HEK293T (cell line): ENCODE measurements at places on chromosomes 11 and 22.

- DNase-seq, result no peak
Observed at GRCh38 chr11:68263444-68264035, 8.2 kb downstream of the C11orf24 start.

- peak; percentile 79 for DNase-seq
Observed at GRCh38 chr11:73218106-73218829, at the start of gene P2RY2. Gene P2RY2, plus strand, starts transcription at chr11:73218281. Its CDS starts 15,879 bp downstream, at chr11:73234160.

- DNase-seq, result no peak
Observed at GRCh38 chr22:35995772-35996171, 32.9 kb downstream of the RBFOX2 start.

DNA sequence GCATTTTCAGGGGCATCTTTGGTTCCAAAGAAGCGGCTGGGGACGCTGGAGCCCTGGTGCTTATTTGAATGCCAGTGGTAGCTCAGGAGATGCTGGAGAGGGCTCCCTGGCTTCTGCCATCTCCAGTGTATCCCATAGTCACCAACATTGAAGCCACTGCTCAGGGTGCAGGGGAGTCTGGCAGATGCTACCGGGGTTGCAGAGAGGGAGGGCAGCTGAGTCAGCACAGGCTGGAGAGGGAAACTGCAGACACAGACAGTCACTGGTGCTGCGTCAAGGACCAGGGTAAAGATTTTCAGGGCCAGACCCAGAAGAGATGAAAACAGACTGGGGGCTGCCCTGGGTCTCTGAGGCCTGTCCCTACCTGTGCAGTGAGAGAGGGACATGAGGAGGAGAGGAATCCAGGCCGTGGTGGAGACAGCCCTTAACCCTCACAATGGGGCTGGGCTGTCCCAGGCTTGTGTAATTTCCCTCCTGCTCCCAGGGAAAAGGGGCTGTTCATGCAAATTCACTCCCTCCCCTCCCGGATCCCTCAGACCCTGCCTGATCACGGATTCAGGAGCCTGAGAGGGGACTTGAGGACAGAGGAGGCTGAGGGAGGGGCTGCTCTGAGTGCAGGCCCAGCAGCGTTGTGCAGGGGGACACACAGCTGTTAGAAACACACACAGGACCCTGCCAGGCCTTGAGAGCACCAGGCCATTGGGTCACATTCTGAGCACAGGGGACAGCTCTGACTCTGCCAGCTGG lies 126.9 kb upstream of the GRK3 start:
- DNase-seq, result no peak

- no peak for DNase-seq
Observed at GRCh38 chr11:125250318-125251213, 86.0 kb downstream of the PKNOX2 start.

DNA sequence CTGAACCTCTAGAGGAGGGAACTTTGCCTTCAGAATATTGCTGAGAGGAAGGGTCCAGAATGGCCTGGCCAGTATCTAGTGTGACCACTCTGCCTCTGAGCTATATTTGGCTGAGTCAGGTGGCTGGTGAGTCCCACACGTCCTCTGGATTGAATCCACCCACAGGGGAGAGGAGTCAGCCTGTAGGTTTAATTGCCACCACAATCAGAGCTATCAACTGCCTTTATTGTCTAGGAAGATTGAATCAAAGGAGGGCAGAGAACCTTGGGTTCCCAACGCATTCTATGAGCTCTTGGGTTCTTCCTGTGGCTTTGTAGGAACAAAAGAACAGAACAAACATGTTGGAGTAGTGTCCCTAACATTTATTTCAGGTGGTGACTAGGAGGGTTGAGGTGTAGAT lies 67.7 kb downstream of the ST3GAL4 start:
- DNase-seq, result no peak

GRCh38 chr11:128965485-128965884 lies 22.8 kb upstream of the TP53AIP1 start:
- no peak for DNase-seq

DNA sequence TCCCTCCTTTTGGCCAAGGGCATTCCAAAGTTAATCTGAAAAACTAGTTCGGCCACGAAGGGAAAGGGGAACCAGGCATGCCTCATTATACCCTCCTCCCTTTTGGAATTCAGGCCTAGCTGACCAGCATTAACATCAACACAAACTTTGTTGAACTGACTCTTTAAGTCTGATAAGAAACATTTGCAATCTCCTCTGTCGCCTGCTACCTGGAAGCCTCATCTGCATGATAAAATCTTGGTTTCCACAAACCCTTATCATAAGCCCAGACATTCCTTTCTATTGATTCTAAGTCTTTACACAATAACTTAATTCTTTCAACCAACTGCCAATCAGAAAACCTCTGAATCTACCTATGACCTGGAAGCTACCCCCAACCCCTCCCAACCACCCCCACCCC lies 11.4 kb downstream of the POGLUT3 start:
- no peak for DNase-seq

DNA sequence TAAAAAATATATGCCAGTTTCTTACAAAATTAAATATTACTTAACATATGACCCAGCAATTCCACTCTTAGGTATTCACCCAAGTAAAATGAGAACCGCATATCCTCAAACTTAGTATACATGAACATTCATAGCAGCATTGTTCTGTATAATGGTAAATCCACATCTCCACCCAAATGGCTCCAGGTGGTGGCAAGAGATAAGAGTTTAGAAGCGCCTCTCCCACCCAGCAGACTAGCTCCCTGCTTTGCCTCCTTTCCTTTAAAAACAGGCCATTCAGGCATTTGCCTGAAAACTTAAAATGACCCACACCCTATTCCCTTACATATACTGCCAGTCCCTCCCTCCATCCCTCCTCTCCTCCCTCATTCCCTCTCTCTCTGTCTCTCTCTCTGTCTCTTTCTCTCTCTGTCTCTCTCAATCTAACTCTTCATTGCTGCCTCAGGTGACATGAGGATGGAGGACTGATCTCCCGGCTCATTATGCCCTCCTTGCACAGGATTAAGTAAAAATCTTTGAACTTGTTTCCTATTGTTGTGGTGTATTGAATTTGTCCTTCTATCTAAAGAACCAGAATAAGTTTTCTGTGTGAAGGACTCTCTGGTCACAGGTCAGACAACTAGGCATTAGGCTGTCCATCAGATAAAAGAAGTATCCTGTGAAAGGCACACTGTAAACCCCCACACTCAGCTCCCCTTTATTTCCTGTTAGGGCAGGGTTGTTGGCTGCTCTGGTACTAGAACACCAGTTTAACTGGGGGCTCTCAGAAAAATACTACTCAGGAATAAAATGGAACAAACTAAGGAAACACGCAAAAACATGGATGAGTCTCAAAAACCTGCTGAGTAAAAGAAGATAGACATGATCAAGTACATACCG lies 48.3 kb downstream of the RRP8 start:
- no peak for DNase-seq

DNA sequence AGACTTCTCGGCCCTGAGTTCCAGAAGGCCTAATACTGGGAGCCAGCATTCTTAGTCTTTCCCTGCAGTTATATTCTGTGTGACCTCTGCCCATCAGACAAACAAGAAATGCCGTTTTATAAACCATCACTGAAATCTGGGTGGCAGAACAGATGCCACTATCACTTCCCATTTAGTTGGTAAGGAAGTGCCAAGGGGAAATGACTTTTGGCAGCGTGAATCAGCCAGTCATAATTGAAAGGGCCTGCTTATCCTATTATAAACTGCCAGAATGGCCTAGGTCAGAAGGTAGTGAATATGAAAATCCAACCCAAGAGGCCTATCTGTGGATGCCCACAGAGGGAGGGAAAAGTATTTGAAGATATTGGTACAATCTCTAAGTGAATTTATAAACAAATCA lies 646.8 kb upstream of the CCDC90B start:
- DNase-seq, result no peak

- no peak for DNase-seq
Observed at GRCh38 chr22:27212102-27212501, 554.7 kb downstream of the MIAT start.

DNA sequence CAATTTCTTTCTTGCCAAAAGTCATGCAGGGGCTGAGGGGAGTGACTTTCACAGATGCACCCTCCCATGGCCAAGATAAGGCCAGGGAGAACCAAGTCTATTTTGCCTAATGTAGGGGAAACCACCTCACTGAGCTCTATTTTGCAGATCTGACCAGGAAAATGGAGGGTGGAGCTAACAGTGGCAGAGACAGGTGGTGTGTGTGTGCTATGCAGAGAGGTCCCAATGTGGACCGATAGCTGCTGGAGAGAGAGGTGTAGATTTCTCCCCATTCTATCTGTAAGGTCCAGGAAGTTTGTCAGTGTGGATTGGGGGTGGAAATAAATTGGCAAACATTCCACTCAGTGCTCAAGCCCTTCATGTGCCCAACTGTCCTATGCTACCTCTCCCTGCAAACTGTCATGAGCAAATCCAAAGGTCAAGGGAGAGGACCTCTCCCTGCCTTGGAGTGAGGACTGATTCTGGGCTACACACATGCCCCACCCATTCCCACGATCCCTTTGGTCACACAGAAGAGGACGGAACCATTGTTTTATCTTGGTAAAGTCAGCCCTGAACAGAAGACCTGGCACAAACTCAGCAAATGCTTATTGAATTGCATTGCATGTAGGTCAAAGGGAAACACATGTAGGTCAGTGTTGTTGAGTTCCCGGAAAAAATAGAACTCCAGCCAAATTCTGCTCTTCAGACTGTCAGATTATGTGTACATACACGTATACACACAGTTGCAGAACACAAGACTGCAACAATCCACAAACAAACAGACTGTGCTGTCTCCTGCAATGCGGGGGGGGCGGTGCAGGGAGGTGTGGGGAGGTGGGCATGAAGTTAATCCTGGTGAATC lies 65.9 kb downstream of the C11orf58 start:
- DNase-seq, result no peak

DNA sequence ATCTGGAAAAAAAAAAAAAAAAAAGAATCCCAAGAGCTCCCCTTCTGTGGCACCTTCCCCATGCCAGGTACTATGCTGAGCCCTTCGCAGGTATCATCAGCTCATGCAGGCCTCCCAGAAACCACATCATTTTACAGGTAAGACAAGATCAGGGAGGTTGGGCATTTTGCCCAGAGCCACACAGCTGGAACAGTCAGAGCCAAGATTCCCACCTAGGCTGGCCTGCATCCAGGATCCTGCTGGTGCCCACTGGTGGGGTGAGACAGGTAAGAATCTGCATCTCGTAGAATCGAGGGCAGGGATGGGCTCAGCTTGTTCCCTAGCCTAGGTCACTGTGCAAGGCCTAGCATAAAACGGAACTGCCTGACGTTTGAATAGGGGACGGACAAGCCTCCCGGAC lies 15.7 kb upstream of the MEN1 start:
- no peak for DNase-seq

DNA sequence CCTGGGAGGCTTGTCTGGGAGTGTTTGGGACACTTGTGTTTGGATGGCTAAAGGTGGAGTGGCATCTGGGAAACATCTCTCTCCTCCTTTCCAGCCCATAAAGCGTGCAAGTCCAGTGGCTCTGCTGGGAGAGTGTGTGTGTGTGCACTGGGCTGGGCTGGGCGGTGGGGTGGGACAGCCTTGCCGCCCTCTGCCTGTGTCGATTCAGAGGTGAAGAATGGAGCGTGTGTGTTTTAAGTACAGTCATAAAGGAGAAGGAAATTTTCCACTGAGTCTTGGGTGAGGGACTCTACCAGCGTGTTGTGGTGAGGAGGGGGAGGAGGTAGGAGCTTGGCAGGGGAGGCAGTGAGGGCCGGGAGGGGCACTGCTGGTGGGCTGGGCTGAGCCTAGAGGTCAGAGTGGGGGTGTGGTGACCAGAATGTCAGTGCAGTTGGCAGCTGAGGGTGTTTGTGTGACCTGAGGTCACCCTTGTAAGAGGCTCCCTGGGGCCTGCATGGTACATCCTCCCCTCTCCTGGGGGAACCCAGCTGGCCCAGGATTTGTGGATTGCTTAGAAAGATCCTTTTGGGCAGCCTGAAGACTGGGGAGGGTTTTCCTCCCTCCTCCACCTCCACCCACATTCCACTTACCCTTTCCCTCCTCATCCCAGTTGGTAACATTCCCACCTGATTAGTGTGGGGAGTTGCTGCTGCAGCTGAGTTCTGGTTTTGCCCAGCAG lies 1.7 kb downstream of the TIMP3 start:
- no peak for DNase-seq
